T-helper 1 cell (primary cell): ENCODE measurements at places on chromosomes 2 and 18.

DNA sequence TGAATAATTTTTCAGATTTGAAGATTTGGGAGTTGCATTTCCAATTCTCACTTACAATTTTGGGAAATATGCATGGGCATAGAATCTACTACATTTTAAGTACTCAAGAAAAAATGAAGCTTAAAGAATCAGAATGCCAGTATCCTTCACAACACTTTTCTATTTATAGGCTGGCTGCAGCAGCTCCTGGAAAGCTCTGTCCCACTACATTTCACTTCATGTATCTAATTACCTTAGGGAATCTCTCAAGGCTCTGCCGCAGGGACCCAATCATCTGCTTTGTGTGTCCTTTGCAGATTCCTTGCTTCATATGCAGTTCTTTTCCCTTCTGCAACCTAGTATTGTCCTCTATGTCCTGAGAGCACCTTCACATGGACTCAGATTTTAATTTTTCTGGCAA lies 102.9 kb downstream of the NUP35 start:
- no peak for DNase-seq

- DNase-seq = no peak
Measured at GRCh38 chr2:122389694-122390093, 634.2 kb downstream of the TSN start.

GRCh38 chr2:64526034-64526433 lies 1.9 kb downstream of the AFTPH start:
- DNase-seq = no peak

- DNase-seq = no peak
Measured at GRCh38 chr2:76613330-76613729, 902.6 kb upstream of the GCFC2 start.

DNA sequence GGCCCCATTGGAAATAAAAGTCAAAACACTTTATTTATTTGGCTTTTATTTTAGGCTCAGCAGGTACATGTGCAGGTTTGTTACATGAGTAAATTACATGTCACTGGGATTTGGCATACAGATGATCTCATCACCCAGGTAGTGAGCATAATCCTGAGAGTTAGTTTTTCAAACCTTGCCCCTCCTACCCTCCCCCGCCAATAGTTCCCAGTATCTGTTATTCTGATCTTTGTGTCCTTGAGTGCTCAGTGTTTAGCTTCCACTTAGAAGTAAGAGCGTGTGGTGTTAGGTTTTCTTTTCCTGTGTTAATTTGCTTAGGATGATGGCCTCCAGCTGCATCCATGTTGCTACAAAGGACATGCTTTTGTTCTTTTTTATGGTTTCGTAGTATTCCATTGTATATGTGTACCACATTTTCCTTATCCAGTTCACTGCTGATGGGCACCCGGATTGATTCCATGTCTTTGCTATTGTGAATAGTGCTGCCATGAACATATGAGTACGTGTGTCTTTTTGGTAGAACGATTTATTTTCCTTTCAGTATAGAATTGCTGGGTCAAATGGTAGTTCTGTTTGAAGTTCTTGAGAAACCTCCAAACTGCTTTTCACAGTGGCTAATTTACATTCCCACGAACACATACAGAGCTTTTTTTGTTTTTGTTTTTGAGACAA lies 47.9 kb downstream of the ARMC9 start:
- DNase-seq = no peak
